Stimulated activated CD4-positive, alpha-beta T cell treated with anti-CD3 and anti-CD28 coated beads, TNF-alpha, amount 100 ng/mL, for 4 hours (primary cell): ENCODE measurements at places on chromosomes 7 and 10.
A peak's percentile ranks its signal among the peaks of the same experiment; 100 is the strongest.

DNA sequence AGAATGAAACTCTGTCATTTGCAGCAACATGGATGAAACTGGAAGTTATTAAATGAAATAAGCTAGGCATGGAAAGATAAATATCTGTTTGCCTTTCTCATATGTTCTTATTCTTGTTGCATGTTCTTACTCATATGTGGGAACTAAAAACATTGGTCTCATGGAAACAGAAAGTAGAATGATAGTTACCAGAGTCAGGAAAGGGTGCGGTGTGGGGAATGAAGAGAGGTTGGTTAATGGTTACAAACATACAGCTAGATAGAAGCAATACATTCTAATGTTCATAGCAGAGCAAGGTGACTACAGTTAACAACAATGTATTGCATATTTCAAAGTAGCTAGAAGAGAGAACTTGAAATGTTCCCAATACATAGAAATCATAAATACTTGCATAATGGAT lies 105.1 kb downstream of the FAM107B start:
- DNase-seq: no peak

- DNase-seq: peak; percentile 49
Observed at GRCh38 chr10:100670828-100671479, 74.4 kb upstream of the PAX2 start.

DNA sequence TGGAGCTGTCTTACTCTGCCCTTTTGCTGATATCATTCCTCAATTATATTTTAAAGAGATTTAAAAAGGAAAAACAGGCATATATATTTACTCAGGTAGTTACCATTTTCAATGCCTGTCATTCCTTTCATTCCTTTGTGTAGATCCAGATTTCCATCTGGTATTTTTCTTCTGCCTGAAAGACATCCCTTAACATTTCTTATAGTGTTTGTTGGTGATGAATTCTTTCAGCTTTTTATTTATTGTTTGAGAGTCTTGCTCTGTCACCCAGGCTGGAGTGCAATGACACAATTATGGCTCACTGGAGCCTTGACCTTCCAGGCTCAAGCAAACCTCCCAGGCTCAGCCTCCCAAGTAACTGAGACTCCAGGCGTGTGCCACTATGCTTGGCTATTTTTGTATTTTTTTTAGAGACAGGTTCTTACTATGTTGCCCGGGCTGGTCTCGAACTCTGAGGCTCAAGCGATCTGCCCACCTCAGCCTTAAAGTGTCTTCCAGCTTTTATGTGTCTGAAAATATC lies 5.6 kb upstream of the POM121 start:
- no peak for DNase-seq

DNA sequence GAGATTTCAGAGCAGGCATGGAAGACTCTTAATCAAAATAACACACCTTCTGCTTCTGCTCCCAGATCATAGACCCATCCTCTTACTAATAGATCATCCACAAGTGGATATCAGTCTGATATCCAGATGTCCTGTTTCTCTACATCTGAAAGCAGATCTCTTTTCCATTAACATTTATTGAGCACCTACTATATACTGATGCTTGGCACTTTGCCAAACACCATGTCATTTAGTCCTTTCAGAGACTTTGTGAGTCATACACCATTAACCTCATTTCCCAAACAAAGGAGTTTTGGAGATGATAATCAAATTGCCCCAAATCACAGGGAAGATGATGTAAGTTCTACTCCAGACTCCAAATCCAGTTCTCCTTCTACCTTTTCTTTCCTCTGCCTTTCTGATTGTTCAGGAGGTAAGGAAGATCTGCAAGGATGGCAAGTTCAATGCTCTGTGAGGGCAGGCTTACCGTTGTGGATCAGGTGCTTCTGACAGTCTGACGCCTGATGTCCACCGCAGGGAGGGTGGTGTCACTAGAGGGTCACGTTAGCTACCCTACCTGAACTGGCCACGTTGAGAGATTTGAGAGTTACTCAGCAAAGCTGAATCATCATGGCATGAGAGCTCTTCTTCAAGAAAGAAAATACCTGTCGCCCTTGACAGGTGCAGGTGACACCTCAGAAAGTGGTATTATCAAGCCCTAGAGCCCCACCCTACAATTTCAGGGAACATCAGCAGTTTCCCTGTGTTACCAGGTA lies 269.6 kb upstream of the ZMIZ1 start:
- DNase-seq: no peak

GRCh38 chr7:21407796-21408480 lies 19.9 kb upstream of the SP4 start:
- no peak for DNase-seq

GRCh38 chr7:7246223-7246622 lies 63.9 kb downstream of the C1GALT1 start:
- no peak for DNase-seq

- no peak for DNase-seq
Observed at GRCh38 chr7:101729241-101729883, 88.1 kb upstream of the CUX1 start.

- no peak for DNase-seq
Observed at GRCh38 chr7:1931256-1931950, 261.3 kb downstream of the ELFN1 start.

DNA sequence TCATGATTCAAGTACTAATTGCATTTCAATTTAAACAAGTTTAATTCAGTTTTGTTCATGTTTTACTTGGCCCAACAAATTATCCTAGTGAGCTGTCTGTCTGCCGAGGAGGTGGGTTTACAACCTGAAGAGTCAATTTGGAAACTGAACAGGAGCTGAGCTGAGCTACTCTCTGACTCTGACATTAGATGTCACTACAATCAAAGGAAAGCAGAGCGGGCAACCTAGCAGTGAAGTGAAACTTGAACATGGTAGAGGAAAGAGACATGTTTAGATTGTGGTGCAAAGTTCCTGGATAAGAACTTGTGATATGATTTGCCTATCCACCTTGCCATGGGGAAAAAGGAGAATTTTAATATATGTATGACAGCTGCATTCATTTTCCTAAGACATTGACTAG lies 9.6 kb upstream of the AGR3 start:
- DNase-seq: no peak
